Amygdala (tissue), 56 donors: ENCODE measurements at places on chromosomes 2 and 18.

GRCh38 chr2:37631698-37632097, 39.7 kb downstream of the CDC42EP3 start:
- DNase-seq = no peak

GRCh38 chr2:191190435-191190834, 39.6 kb upstream of the STAT4 start:
- DNase-seq = no peak

DNA sequence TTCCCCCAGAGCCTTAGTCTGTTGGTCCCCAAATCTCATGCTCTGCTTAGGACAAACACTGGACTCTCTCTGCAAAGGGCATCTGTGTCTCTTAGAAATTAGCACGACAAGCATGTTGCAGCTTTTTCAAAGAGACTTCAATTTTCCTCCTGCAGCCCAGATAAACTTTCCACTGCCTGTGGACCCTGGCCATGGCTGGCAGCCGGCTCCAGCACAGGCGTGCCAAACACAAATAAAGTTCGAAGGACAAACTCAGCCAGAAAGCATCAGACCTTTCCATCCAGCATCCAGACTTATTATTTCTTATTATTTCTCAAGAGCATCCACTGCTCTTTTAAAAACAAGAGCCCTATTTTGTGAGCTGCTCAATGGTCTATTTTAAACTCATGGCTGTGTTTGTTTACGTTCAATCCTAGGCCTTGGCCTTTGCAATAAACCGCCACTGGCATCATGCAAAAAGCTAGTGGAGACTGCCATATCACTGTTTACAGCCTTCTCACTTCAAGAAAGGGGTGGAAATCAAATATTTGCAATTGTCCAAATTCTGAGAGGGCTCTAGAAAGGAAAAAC, 300.8 kb downstream of the BCL11A start:
- DNase-seq = no peak

GRCh38 chr18:604771-605170, 8.0 kb downstream of the CLUL1 start:
- DNase-seq = no peak

- DNase-seq = no peak
These were observed 194.4 kb downstream of the AFF3 start for GRCh38 chr2:99948010-99948409.

GRCh38 chr2:57867730-57868129, 178.9 kb upstream of the VRK2 start:
- no peak for DNase-seq

DNA sequence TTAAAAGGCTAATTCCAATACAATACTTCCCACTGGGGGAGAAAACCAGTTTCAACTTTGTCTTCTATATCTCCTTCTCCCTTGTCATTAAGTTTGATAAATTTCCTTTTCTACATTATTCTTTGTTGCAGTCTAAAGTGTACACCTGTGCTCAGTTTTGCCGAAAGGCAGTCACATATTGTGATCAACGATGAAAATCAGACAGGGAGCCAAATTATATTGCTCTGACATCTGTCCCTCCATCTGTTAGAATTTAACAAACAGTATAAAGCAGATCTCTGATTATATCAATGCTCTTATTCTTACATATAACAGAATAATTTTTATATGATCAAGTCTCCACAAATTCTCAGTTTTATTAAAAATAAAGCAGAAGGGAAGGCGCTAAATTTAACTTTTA, 496.7 kb downstream of the NRXN1 start:
- DNase-seq = no peak

GRCh38 chr2:235283246-235283645, 210.6 kb upstream of the AGAP1 start:
- no peak for DNase-seq

GRCh38 chr2:173720306-173720705, 244.9 kb downstream of the SP3 start:
- DNase-seq = no peak

- DNase-seq = peak; percentile 8
These were observed 188.2 kb downstream of the BCL2 start for GRCh38 chr18:63131106-63131958.

DNA sequence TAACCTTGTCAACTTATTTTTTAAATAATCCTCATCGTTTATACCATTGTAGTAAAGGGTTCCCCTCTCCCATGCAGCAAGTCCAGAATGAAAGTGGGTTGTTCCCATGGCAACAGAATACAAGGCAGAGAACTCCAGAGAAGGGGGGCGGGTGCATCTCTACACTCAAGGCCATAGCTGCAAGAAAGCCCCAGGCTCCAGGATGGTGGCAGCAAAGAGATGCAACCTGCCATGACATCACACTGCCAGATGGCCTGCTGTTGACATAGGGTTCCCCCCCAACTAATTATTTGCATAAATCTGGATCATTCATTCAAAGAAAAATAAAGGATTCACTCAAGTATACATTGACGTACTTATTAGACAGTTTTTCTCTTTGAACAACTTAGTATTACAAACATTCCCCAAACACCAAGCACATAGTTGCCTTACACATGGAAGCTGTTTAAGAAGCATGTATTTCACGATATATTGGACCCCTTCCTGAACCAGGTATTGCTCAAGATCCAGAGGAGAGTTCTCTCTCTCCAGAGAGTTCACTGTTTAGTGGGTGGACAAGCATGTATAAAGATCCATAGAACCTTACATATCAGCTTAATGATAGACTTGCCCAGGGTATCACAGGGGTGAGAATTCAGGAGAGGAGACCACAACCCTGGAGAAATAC, 87.4 kb upstream of the KLF7 start:
- DNase-seq = peak; percentile 38

DNA sequence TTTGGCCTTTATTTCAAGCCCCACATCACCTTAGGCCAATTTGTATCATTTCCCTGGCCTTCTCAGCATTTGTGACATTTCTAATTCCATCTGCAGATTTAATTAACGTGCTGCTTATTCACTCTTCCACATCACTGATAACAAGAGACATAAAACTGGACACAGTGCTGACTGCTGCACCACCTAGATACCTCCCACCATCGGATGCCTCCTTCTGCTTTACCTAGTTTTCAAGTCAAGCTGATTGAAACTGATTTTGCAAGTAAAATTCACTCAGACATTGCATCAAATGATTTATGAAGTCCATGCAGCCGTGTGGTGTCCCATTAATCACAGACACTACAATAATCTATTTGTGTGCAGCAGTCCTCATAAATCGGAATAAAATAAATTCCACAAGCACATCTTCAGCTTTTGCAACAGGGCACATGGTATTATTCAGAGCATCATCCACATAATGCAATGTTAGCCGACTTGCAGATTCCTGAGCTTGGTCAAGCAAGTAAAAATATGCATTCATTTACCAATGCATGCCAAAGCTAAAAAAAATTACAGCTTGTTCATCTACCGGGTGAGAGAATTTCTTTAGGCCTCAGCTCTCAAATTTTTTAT, 15.9 kb upstream of the CRIM1 start:
- DNase-seq = no peak

DNA sequence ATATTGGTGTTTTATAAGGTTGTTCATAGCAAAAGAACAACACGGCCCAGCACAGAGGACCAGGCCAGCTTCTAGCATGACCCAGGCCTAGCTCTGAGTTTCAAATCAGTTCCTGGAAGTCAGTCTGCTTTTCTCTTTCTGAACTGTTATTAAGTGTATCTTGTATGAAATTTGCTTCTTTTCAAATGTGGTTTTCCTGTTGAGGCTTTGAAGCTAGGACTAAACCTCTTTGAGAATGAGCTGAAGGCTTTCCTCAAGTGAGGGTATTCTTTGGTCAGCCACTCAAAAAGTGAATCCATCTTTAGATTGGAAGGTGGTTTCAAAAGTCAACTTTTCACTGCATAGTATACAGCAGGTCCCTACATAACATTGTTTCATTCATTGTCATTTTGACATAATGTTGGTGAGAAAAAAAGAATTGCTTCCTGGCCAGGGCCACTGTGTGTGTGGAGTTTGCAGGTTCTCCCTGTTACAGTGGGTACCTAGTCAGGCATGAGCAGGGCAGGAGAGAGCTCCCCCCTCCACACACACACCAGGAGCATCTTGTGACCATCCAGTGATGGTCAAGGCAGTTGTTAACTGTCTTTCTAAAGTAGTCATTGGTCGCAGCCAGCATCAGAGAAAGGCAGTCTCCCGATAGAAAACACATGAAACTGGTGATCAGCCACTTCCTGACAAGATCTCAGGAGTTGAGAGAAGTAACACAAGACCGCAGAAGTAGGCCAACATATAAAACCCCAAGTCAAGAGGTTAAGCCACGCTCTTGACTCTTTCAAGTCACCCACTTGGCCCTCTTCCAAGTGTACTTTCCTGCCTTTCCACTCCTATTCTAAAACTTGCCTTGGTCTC, 6.7 kb upstream of the ACAA2 start:
- DNase-seq = no peak

GRCh38 chr2:134217351-134217750, 36.5 kb upstream of the MGAT5 start:
- no peak for DNase-seq

DNA sequence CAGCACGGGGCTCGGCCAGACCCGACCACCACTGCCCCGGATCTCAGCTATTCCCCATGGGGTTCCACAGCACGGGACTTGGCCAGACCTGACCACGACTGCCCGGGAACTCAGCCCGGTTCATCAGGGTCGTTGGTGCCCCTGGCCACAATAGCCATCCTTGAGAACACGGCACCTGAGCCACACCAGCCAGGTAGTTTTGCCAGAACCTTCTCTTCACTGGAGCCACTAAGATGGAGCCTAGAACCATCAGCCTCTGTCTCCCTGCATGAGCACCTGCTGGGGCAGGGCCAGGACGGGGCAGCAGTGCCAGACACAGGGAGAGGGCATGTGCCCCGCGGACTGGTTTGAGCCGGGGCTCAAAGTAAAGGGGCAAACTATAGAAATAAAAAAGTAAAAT, 11.4 kb upstream of the KCNG2 start:
- DNase-seq = no peak

DNA sequence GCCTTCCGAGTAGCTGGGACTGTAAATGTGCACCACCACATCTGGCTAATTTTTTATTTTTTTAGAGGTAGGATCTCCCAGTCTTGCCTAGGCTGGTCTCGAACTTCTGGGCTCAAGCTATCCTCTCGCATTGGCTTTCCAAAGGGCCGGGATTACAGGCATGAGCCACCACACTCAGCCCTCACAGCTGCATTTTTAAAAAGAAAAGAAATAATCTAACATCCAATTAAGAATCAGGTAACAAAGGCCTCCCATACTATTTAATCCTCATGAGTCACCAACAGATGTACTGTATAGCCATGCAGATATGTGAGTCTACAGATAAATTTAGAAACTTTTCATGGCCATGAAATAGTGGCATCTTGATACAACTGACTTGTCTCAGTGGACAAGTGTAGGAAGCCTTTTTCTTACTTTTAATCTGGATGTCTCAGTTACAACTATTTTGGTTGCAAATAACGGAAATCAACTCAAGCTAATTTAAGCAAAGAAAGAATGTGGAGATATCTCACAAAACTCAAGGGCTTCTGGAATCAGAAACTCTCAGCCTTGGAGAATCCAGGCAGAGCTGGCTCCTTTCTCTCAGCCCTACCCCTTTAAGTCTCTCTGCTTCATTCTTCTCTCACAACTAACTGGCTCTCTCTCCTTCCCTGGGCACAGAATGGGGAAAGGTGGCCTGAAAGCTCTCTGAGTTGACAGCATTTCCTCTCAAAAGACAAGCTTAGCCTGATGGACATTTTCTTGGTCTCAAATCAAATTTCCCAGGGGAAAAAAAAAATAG, 12.8 kb upstream of the PPM1B start:
- DNase-seq = no peak

DNA sequence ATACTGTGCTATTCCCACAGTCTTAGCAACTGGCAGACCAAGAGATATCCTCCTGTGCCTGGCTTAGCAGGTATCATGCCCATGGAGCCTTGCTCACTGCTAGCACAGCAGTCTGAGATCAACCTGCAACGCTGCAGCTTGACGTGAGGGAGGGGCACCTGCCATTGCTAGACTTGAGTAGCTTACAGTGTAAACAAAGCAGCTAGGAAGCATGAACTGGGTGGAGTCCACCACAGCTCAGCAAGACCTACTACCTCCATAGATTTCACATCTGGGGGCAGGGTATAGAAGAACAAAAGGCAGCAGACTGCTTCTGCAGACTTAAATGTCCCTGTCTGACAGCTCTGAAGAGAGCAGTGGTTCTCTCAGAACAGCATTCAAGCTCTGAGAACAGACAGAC, 74.8 kb downstream of the AKAIN1 start:
- DNase-seq = no peak

GRCh38 chr2:200310545-200310971, 4.1 kb downstream of the SPATS2L start:
- DNase-seq = no peak

DNA sequence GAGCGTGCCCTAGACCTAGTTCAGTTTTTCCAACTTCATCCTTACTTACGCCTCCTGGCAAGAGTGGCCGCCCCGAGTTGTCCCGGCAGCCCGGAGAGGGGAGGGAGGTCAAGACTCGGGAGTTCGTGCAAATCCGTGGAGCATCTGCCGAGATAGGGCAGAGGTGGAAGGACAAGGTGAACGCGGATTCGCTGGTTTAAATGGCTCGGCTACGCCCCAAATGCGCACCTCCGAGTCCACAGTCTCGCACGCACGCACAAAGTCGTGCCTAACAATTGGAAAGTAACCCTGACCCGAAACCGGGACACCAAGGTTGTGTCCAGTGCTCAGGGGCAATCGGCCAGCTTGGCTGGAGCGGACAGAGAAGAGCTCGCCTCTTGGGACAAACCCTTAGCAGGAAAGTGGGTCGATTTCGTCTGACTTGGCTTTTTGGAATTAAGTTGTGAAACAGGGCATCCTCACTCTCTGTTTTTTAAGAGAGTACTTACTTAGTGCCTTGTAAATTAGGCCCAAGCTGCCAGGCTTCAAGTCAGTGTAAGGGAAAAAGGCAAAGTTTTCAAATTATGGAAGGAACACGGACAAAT, 726 bp upstream of the SS18 start:
- DNase-seq = no peak

- DNase-seq = no peak
These were observed 263.8 kb downstream of the PHLPP1 start for GRCh38 chr18:62979176-62979575.

DNA sequence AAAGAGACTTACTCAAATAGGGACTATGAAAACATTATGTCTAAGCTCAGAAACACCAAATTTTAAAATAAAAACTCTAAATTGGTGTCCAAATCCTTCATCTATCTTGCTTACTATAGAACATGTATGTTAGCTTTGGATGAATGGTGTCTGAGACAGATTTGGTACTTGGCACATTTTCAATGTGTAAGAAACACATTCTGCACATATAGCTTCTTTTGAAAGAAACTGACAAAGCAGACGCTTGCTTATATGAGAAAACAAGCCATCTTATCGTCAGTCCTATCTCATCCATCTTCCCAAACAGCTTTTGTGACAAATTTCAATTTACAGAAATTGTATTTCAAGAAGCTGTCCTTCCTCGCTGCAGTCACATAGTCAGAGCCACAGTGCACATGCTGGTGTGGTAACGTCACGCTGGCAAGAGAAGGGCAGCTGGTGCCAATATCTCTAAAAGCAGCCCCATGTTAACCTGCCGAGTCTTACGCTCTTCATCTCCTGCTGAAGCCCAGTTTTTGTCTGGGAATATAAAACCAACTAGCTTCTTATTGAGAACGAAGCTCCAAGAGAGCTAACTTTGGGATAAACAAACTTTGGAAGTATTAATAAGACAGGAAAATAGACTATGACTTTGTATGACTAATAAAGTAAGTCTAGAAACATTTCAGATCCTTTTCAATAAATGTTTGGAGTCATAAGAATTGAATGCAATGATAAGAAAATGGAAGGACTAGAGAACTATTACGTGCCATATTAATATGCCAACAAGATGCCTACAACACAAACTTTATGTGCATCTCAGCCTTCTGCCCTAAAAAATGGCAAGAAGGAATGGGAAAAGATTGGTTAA, 74.9 kb upstream of the TFCP2L1 start:
- DNase-seq = no peak

GRCh38 chr2:144745424-144745823, 225.5 kb upstream of the ZEB2 start:
- no peak for DNase-seq
